ENCODE measurements at places on chromosomes 16 and 17.
A peak's percentile ranks its signal among the peaks of the same experiment; 100 is the strongest.

- no peak for DNase-seq
Measured at GRCh38 chr16:11691771-11692170, 23.5 kb downstream of the SNN start.

- DNase-seq: no peak
Measured at GRCh38 chr17:4156750-4157381, 13.9 kb downstream of the CYB5D2 start.

- no peak for DNase-seq
Measured at GRCh38 chr16:89176147-89176690, 4.7 kb downstream of the CDH15 start.

DNA sequence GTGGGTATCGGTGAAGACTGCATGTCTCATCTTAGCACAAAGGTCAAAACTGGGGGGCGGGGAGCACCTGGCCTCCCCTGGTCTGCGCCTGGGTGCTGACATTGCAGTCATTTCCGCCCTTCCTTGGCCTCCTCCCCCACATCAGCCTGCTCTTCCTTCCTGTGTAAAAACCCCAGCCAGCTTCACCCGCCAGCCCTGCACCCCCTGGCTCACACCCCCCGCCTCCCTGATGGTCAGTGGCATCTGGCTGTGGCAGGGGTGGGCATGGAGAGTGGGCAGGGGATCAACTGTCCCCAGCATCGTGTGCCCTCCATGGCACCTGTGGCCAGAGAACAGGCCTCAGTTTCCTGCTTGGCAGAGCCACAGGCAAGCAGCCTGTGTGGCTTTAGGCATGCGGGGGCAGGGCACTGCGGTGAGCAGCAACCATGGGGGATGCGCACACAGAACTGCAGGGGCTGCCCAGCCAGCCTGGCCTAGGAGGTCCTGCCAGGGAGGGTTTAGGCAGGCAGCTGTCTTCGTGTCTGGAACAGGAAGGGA lies 26.5 kb upstream of the LASP1NB start:
- DNase-seq: peak; percentile 90

DNA sequence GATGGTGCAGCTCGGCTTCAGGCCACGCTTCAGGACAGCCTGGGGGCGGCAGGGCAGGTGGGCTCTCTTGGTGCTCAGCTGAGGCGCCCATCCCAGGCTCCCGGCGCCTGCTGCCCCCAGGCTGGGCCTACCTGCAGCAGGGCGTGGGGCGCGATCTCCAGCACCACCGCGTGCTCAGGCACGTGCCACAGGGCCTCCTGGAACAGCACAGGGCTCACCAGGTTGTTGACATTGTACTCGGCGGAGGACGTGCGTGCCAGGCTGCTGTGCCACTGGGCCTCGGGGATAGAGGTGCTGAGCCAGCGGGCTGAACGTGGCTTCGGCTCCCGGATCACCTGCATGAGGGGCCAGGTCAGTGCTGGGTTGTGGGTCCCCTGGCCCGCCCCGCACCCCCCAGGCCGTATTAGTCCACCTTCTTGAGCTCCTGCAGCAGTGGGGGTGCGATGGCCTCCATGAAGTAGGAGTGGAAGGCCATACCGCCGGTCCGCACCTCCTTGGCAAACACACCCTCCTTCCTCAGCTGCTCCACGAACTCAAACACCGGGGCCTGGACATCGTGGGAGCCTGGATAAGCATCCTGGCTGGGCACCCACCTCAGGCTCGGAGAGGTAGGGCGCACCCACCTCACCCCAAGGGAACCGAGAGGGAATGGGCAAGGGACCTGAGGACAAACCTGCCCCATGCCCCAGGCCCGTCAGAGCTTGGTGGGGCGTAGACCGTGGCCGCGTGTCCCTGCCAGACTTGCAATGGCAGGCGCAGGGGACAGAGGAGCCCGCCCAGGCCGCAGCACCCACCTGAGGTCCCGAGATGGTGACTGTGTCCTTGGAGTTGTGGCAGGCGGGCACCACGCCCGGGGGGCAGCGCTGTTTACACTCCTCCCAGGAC lies 9.0 kb downstream of the FASN start:
- no peak for DNase-seq

DNA sequence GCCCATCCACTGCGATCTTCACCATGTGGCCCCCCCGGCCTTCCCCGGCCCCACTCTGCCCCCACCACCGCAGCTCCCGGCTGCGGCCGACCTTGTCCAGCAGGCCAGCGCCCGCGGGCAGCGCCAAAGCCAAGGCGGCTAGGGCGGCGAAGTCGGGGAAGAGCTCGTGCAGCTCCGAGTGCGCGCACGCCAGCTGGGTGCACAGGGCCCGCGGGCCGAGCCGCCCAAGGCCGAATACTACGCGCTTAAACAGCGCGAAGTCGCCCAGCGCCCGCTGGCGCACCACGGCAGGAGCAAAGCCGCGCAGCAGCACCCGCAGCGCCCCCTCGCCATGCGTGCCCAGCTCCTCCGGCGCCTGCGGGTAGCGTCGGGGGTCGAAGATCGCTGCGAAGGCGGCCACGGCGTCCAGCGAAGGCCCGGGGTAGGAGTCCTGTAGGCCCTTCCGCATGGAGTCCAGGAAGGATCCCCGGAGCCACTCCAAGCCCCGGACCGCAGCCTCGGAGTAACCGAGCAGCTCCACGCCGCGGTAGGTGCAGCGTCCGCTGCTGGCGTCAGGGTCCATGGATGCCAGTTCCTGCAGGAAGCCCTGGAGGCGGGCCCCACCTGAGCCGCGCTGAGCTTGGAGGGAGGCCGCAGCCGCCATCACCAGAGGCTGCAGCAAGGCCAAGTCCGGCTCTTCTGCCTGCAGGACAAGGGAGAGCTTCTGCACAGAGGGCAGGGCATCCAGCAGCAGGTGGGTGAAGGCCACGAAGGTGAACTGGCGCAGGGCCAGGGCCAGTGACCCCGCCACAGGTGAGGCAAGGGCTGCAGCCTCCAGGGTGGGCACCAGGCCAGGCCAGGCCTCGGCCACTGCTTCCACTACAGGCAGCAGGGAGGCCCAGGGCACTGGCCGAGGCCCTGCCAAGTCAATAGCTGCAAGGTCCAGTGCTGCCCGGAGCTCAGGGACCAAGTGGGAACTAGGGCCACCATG lies 10.3 kb downstream of the C17orf113 start:
- DNase-seq: no peak

GRCh38 chr17:70947636-70948565 lies 778.6 kb downstream of the KCNJ2 start:
- no peak for DNase-seq

- no peak for DNase-seq
Measured at GRCh38 chr16:85220125-85220839, 108.0 kb upstream of the CIBAR2 start.

- no peak for DNase-seq
Measured at GRCh38 chr16:57372372-57373116, at the start of gene CX3CL1. CX3CL1 (plus strand) TSS chr16:57372490; CDS start chr16:57372569, 79 bp downstream.
